8988T (cell line): ENCODE measurements at places on chromosomes 4 and X.
A peak's percentile ranks its signal among the peaks of the same experiment; 100 is the strongest.

DNA sequence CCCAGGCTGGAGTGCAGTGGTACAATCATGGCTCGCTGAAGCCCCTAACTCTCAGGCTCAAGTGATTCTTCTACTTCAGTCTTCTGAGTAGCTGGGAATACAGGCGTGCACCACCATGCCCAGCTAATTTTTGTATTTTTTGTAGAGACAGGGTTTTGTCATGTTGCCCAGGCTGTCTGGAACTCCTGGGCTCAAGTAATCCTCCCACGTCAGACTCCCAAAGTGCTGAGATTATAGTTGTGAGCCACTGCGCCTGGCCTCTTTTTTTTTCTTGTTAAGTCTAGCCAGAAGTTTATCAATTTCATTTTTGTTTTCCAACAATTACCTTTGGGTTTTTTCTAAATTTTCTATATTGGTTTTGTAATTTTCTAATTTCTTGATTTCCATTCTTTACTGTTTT lies 100.6 kb downstream of the GC start:
- no peak for DNase-seq

- no peak for DNase-seq
These were observed 99.0 kb downstream of the STIM2 start for GRCh38 chr4:26959654-26960047.

GRCh38 chr4:155911905-155912304 lies 8.4 kb downstream of the TDO2 start:
- DNase-seq, result no peak

GRCh38 chr4:53986062-53986461 lies 78.3 kb downstream of the CHIC2 start:
- no peak for DNase-seq

- DNase-seq, result no peak
These were observed 48.3 kb downstream of the ZAR1 start for GRCh38 chr4:48538358-48538757.

- DNase-seq, result no peak
These were observed 65.7 kb upstream of the KCNIP4 start for GRCh38 chr4:22014222-22014741.

GRCh38 chrX:76987381-76987780 lies 459.8 kb upstream of the FGF16 start:
- DNase-seq, result no peak

DNA sequence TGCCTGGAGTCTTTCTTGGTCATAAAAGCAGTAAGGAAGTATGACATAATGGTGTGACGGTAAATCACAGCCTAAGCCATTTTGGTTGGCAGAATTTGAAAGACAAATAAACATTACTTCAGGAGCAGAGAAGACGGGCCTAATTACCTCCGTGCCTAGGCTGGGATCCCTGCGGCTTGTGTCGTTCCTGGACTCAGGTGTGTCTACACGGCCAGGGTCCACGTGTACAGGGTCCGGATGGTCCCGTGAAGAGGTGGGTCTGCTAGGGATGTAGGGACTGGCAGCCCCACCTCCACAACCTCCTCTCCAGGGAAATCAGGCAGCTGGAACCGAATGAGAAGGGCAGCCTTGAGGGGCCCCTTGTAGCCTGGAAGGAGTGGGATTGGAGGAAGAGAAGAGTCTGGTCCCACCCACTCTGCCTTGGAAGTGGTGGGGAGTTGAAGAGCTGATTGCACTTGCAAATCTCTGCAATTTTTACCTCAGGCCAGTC lies 55.4 kb upstream of the PLAC1 start:
- DNase-seq, result no peak

DNA sequence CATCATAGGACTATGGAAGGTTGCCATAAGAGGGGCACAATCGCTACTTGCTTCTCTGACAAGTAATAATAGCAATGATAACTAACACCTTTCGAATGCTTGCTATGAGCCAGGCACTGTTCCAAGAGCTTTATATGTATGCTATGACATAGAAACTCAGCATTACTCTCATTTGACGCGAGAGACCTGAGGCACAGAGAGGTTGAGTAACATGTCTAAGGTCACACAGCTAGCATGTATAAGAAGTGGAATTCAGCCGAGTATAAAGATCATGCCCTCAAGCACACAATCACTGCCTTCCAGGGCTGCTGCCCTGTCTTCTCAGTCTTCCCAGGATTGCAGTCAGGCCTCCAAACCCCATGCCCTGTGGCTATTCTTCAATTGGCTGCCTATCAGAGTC lies 19.5 kb downstream of the PJA1 start:
- DNase-seq, result no peak

- no peak for DNase-seq
These were observed 46.4 kb upstream of the NALF2 start for GRCh38 chrX:69457756-69458155.

- no peak for DNase-seq
These were observed 210.9 kb downstream of the FRMPD4 start for GRCh38 chrX:12349201-12349600.

DNA sequence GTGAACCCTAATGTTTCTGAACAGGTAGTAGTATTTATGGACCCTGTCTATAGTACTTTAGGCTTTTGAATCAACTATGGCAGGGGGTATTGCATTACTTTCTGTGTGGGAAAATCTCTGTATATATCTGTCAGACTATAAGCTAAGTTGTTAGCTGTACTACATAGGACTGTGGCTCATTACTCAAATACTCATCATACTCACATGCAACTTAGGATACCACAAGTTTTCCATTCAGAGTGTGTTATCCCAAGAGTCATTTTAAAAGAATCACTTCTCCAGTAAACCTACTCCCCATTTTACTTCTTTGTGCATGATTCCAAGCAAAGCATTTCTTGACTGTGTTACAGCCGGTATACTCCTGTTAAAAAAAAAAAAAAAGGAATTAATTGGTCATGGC lies 95.6 kb downstream of the PHOX2B start:
- no peak for DNase-seq

- peak; percentile 69 for DNase-seq
These were observed at the start of gene BCOR for GRCh38 chrX:40097504-40098263. Gene BCOR (minus strand): TSS chrX:40097958. CDS start chrX:40077929, 20,029 bp downstream.

DNA sequence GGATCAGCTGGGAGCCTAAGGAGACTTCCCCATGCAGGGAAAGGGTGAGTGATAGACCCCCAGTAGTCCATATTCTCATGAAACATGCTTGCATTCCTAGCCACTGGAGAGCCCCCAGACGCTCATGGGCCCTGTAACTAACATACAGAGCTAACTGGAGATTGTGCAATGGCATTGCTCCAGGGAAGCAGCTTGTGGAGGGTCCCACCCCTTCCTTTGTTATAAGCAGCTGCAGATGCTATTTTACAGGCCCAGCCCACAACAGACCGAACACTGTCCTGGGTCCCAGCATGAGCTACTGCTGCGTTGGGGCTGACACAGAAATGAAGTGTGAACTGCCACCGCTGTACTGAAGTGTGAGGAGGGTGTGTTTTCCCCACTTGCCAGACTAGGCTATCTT lies 1465.7 kb upstream of the DIAPH2 start:
- no peak for DNase-seq

GRCh38 chrX:71976753-71977152 lies 66.1 kb downstream of the NHSL2 start:
- DNase-seq, result no peak

GRCh38 chr4:102439812-102440211 lies 61.3 kb upstream of the NFKB1 start:
- no peak for DNase-seq

- no peak for DNase-seq
These were observed 439.4 kb upstream of the CPEB2 start for GRCh38 chr4:14562901-14563300.

GRCh38 chr4:94305466-94306225 lies 37.0 kb downstream of the HPGDS start:
- DNase-seq, result no peak

- DNase-seq, result no peak
These were observed 88.9 kb downstream of the CC2D2A start for GRCh38 chr4:15558561-15558960.

- DNase-seq, result no peak
These were observed 52.1 kb downstream of the NPY5R start for GRCh38 chr4:163395758-163396157.

GRCh38 chr4:182562350-182562749 lies 319.1 kb downstream of the TENM3 start:
- no peak for DNase-seq

DNA sequence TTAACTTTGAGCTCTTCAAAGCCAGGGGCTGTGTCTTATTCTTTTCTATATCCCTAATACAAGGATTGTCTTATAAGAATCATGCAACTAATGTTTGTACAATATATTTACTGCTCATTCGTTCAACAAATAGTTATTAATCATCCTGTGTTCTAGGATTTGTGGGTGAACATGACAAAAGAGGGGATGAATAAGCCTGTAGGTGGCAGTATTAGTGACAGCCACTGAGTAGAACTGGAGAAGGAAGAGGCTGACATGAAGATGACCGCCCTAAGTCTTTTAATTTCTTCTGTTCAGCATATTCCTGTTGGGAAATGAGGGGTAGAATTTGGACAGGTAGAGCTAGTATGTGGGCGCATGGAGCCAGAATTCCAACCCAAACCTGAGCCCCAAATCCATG lies 11.9 kb upstream of the LINC00632 start:
- DNase-seq, result no peak

GRCh38 chrX:72635930-72636329 lies 63.3 kb upstream of the HDAC8 start:
- no peak for DNase-seq

- DNase-seq, result no peak
These were observed 230.3 kb downstream of the UNC5C start for GRCh38 chr4:95318483-95318882.

DNA sequence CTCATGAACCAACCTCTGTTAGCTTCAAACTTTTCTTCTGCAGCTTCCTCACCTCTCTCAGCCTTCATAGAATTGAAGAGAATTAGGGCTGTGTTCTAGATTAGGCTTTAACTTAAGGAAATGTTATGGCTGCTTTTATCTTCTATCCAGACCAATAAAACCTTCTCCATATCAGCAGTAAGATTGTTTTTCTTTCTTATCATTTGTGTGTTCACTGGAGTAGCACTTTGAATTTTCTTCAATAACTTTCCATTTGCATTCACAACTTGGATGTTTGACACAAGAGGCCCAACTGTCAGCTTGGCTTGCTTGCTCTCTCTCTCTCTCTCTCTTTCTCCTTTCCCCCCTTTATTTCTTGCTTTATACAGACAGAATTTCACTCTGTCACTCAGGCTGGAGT lies 22.8 kb upstream of the SOWAHB start:
- no peak for DNase-seq

DNA sequence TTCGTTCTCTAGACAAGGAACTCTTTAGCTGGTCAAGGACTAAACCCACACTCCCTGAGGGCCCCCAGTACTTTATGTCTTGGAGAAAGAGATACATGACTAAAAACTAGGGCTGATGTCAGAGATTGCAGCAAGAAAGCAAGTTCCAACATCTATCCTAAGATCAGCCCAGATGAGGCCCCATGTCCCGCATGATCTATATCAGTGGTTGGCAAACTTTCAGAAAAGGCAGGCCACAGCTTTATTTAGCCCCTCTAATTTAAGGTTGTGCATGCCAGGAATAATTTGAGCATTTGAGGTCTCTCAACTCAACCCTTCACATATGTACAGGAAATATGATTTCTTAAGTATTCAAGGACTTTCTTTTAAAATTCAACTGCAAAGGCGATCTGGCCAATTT lies 44.1 kb upstream of the FRMD7 start:
- DNase-seq, result no peak

- DNase-seq, result no peak
These were observed 754.6 kb upstream of the AGA start for GRCh38 chr4:178196751-178197374.

DNA sequence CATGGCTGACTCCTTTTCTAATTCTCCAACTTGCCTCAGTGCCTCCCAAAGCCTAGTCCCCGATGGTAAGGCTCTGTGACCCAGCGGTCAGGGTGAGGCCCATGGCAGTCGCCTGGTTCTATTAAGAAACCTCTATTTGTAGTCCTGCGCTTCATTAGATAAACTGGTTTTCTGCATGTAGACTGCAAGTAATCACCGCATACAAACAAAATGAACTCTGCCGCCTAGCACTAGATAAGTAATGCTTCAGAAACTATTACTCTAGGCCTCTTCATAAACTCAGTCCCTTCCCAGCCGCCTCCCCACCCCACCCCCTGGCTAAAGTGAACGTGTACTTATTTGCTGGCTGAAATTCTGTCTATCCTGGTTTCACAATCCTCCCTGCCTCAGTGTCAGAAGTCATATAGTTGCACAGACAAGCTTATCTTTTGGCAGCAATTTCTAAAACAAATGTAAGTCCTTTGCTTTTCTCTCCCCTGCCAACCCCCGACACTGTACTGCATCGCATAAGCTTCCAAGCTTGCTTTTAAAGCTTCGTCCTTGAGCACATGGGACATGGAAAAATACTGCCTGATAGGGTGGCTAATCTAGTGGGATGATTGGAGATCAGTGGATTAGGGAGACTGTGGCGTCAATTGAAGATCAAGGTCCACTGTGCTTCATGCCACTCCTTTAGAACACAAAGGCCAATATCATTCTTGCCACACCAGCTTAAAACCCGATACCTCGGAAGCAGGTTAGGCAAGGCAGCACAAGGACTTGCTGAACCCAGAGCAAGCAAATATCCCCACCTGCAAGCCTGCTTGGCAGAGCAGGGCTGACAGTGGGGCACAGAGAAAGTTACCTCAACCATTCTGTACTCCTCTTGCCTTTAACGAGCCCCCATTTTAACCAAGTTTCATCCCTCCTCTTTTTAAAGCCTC lies 125.8 kb downstream of the IRF2 start:
- no peak for DNase-seq

DNA sequence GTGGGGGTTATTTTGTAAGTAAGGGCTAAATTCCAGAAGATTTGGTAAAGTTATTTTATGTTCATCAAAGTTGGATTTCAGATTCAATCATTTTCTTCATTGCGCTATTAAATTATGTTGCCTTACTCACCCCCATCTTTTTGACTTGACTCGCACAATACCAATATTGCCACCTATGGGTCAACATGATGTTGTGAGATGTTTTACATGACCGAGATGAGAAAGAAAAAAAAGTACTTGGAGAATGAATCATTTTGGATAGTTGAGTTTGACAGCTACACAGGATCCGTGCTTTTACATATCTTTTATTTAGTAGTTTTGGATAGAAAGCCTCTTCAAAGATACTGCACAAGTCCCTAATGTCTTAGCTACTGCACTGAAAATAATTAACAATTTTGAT lies 224.2 kb upstream of the EMCN start:
- no peak for DNase-seq

- DNase-seq, result no peak
These were observed 10.5 kb upstream of the ENPP6 start for GRCh38 chr4:184228056-184228705.

DNA sequence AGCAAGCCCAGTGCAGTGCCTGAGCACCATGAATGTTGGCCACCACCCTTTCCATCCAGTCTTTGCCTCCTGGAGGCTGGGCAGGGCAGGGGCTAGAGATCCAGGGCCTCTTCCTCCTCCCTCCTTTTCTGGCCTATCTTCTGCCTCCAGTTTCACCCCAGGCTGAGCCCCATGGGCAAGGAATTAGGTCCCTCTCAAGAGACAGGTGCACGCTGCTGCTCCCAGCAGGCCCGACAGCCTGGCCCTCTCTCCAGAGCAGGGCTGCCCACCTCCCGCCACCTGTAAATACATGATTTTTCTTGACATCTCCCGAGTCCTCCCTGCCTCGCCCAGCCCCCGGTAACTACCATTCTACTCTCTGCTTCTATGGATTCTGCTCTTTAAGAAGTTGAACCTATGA lies 57.2 kb upstream of the PSAPL1 start:
- DNase-seq, result no peak

GRCh38 chr4:153295131-153295755 lies 49.2 kb upstream of the MND1 start:
- DNase-seq, result no peak

GRCh38 chr4:127251423-127251822 lies 381.3 kb upstream of the INTU start:
- DNase-seq, result no peak
